Inflammatory macrophage treated with lipopolysaccharide for 1 hour (primary cell): ENCODE measurements at places on chromosomes 16 and 17.

DNA sequence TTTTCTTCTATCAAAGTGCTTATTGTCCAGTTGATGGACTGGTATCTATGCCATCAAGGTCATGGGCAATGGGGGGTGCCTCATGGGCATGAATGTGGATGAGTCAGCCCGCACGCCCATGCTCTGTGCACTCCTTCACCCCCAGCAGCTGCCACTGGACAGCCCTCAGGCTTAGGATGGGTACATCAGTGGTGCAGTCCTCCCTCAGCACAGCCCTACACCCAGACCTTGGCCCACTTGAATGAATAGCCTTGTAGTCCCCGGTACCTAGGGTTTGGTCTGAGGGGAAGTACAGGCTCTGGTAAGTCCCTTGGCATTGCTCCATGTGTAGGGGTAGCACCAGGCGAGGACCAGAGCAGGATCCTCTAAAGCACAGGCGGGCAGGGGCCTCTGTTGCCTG, 10.4 kb upstream of the GNA13 start:
- DNase-seq: peak; percentile 28

DNA sequence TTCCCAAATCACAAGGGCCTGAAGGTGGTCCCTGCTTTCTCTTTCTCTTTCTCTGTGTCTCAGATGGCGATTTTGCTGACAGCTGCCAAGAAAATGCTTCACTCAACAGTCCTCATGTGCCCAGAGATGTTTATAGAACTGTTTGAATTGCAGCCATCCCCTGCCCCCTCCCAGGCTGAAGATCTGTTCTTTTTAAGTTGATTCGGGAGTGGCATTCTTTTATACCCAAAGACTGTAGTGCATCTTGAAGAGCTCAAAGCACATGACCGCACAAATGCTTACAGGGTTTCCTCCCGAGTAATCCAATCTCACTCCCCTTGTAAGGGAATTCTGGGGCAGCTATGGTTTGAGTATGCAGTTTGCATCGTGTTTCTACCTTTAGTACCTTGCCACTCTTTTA, 75.7 kb downstream of the SEC14L1 start:
- DNase-seq: no peak

GRCh38 chr17:4711661-4712181, 1.3 kb downstream of the ARRB2 start:
- DNase-seq: peak; percentile 82

GRCh38 chr17:66386498-66387351, 84.3 kb downstream of the PRKCA start:
- DNase-seq: peak; percentile 46

GRCh38 chr17:49515196-49515770, 20.2 kb downstream of the NGFR start:
- DNase-seq: peak; percentile 68

DNA sequence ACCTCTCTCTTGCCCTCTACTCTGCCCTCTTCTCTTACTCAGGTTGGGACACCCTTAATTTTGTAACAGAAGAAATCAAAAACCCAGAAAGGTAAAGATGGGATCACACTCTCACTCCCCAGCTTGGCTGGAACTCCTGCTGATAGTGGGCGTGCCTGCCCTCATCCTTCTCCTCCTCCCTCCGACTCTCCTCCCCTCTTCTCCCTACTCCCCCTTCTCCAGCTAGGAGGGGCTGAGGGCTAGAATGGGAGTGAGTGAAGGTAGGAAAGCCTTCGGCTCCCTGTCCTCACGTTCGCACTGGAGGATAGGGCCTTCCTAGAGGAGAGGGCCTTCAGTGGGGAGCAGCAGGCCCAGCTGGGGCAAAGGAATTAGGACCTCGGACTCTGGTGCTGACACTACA, 20.3 kb downstream of the SLC7A6OS start:
- DNase-seq: no peak

DNA sequence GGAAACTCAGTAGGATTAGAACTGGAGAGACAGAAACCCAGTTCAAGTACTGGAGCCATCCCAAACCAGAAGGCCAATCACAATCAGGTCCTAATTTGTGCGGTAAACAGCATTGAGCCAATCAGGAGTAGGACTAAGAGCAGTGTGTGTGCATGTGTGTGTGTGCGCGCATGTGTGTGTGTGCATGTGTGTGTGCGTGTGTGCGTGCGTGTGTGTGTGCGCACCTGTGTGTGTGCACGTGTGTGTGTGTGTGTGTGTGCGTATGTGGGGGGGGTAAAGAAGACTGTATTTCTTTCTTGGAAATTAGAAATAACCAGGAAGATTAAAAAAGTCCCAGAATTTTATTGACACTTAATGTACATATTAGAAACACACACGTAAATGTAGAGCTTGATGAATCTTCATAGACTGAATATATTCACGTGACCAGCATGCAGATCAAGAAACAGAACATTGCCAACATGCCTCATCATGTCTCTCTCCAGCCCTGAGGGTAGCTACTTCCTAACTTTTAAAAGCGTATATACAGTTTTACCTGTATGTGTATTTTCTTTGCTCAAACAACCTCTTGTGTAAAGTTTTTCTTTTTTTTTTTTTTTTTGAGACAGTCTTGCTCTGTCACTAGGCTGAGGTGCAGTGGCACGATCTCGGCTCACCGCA, 919 bp upstream of the DHRS7C start:
- DNase-seq: no peak

DNA sequence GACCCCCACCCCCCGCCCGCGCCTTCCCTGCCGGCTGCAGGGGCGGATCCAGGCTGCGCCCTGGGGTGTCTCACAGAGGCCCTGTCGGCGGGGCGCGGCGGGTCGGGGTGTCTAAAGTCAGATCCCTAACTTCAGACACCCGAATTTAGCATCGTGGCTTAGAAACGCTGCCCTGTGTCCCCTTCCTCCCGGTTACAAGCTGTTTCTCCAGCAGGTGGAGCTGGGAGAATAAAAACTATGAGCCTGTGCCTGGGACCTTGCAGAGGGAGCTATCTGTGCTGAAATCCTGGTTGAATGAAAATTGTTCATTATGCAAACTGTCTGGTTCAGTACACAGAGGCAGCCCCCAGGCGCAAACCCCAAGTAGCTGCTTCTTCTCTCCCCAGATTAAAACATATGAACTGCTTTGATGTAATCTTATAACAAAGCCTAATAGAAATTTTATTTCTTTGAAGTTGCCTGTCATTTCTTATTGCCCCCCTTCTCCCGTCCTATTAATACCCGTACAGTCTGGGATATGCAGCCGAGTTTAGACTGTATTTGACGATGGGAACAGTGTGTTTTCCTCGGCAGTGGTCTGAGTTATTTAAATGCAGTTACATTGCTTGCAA, 79.0 kb downstream of the RPA1 start:
- peak; percentile 61 for DNase-seq

- no peak for DNase-seq
Observed at GRCh38 chr16:80366023-80366422, 174.8 kb upstream of the DYNLRB2 start.

DNA sequence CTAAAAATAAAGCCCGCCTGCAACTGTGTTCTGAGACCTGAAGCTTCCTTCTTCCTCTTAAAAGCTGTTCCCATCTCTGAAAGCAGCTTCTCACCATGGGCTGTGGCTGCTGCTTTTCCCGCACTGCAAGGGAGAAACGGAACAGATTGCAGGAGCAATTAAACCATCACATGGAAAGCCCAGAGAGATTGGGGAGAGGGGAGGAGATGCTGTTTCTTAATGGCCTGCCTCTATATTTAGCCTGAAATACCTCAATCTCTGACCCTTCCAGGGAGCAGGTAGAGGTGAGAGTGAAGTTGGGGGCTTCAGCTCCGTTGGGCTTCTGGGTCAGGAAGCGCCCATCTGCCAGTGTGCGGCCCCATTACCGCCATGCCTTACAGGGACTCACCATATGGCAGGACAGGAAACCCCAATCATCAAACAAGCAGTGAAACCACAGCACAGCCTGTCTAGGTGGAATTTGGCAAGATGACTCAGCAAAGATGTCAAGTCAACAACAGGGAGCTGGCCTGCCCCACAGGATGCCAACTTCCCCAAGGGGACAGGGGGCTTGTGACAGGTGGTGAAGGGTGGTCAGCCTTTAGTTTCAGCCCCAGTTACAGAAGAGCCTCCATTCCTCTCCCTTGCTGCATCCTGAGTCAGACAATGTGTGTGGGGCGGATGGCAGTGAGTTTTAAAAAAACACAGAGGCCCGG, 286.6 kb upstream of the CCL2 start:
- no peak for DNase-seq

DNA sequence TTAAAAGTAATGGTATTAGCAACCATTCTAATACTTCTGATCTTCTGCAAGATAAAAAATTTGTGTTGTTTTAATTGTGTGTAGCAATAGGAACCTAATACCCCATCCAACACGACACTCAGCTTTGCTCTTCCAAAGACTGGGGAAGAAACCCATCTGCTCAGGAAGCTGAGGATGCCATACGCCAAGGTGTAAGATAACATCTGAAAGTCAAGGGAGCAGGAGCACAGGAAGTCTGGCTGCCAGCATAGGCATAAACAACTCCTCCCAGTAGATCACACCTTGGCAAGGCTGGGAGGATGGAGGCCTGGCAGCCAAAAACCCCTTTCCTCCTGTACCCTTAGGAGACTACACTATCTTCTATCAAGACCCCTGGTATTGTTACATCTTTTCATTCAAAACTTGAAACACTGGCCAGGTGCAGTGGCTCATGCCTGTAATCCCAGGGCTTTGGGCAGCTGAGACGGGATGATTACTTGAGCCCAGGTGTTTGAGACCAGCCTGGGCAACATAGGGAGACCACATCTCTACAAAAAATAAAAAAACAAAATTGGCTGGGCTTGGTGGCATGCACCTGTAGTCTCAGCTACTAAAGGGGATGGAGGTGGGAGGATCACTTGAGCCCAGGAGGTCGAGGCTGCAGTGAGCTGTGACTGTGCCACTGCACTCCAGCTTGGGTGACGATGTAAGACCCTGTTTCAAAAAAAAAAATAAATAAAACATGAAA, 5.7 kb upstream of the SPHK1 start:
- DNase-seq: no peak

- DNase-seq: peak; percentile 71
Observed at GRCh38 chr16:88789594-88789993, 4.6 kb upstream of the PIEZO1 start.

DNA sequence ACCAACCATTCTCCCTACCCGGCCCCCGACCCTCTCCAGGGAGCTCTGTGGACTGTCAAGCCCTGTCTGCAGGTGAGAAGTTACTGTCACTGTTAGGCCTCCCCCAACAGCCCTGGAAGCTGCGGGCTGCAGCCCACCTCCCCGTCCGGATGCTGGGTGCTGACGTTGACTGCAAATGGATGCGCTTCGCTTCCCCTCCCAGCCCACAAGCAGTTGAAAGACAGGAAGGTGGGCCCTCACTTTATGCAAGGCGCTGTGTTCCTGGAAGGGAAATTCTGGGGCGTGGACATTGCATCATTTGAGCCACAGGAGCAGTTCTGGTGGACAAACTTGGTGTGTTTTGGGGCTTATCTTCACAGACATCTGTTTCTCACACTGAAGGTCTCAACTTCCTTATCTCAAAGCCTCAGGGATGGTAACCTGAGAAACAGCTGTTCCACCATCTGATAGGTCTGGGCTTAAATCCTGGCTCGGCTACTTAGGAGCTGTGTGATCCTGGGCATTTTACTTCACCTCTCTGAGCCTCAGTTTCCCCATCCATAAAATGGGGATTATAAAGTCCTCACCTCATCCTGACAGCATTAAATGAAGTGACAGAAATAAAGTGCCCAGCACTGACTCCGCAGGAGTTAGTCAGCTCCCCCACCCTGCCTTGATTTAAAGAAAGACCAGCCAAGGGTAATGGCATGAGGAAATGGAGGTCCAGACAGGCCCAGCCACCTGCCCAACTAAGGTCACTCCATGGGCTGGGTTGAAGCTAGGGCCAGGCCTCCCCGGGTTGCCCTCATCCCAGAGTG, 4.6 kb upstream of the DRC7 start:
- DNase-seq: peak; percentile 73

- no peak for DNase-seq
Observed at GRCh38 chr17:75814021-75814395, 29.4 kb downstream of the UNK start.

DNA sequence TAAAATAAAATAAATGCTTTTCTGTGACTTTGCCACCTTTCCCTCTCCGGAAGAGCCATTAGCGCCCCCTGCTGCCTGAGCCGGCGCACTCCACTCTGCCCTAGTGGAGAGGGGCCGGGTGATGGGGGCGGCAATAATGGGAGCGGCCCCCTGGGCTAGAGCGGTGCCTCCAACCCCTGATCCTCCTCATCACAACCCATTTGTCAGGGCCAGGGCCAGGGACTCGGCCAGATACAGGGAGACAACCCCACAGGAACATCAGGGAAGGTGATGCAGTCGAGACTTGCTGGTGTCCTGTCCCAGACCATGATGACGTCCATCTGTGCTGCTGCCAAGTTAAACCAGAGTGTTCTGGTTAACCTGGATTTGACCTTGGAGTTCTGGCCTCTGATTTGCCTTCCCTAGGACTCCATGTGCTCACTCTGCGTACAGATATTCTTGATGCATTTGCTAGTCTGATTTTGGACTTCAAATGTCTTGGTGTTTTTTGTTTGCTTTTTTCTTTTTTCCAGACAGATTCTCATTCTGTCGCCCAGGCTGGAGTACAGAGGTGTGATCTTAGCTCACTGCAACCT, 46.1 kb upstream of the BPTF start:
- DNase-seq: peak; percentile 62

- DNase-seq: no peak
Observed at GRCh38 chr17:34141590-34141989, 113.5 kb upstream of the CCL2 start.

- no peak for DNase-seq
Observed at GRCh38 chr17:42296012-42296411, 7.7 kb downstream of the STAT5A start.

- DNase-seq: no peak
Observed at GRCh38 chr16:11095935-11096334, 151.6 kb downstream of the CLEC16A start.

DNA sequence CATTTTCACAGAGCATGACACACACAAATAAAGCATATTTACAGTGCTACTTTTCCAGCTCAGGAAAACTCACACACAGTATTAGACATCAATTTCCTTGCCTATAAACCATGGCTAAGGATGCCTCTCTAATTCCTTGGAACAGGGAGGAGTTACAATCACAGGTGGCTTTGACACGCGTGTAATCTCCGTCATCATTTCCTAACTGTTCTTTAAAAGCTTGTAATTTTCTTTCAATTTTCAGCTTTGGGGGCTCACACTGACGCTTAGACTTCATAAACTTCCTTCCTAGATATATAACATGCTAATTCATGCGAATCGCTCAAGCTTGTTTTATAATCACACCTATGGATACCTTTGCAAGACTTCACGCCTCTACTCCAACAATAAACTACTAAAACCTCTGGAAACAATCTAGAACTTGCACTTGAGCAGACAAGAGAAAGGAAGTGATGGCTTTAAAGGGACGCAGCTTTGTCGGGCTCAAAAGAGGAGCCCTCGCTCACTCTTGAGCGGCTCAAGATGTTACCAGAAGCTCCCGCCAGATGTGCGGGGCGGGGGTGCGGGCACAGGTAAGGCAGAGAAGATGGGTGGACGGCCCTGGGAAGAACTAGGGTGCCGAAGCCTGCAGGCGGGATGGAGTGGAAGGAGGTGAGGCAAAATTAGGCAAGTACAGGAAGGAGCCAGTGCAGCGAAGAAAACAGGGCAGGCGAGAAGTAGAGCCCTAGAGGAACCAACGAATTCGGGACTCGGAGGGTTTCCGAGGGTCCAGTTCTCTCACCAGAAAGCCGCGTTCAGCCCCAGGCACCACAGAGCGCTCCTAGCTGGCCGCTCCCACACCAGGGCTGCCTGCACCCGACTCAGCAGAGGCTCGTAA, 631 bp downstream of the RETREG3 start:
- peak; percentile 6 for DNase-seq

GRCh38 chr17:48639136-48639535, 13.0 kb upstream of the HOXB9 start:
- no peak for DNase-seq

GRCh38 chr17:5561736-5562571, 22.4 kb downstream of the NLRP1 start:
- DNase-seq: no peak
